ENCODE measurements at places on chromosomes 1 and 21.

- no peak for DNase-seq
These were observed 66.3 kb downstream of the GLUL start for GRCh38 chr1:182325339-182325738.

DNA sequence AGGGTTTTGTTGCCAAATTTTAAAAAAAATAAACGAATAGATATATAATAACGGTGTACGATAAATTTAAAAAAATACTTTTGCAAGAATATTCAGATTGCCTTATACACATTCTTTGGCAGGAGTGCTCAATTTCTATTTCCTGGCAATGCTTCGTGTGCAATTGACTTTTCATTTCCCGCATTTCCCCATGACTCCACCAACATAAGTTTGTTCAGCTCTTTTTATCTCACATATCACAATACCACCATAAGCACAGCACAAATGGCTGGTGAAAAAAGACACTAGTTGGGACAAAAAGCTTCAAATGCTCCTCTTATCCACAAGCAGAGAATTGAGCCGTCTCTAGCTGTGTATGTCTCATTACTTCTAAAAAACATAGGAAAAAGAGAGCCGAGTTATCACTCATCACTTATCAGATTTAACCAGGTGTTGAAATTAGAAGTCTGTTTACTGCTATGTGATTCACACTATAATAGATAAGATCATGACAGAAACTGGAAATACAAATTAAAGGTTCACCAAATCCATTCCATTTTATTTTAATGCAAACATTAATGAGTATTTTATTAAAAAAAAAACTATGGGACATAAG, 28.9 kb upstream of the RGS1 start:
- no peak for DNase-seq

- DNase-seq: peak; percentile 98
These were observed at the start of gene RBBP5 for GRCh38 chr1:205121660-205122488. RBBP5 (minus strand) TSS chr1:205121978; CDS start chr1:205121873, 105 bp downstream.

DNA sequence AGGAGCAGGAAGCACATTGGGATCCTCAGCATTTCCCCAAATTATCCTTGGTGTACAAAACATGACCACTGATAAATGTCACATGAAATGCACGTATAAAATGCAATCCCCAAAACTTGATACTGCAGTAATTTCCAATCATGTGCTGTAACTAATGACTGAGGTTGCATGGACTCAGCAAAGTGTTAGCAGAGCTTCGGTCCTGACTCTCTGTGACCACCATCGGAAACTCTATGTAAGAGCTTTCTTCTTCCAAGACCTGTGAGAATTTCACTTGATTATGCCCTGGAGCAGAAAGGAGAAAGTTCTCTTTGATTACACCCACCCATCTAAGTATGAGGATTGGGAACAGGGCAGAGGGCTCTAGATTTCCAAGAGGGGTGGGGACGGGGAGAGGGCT, 908 bp downstream of the CD53 start:
- DNase-seq: no peak

GRCh38 chr1:39398278-39399021, 93.0 kb upstream of the BMP8A start:
- no peak for DNase-seq

- DNase-seq: no peak
These were observed 287.5 kb downstream of the PTGER3 start for GRCh38 chr1:70760154-70760553.

DNA sequence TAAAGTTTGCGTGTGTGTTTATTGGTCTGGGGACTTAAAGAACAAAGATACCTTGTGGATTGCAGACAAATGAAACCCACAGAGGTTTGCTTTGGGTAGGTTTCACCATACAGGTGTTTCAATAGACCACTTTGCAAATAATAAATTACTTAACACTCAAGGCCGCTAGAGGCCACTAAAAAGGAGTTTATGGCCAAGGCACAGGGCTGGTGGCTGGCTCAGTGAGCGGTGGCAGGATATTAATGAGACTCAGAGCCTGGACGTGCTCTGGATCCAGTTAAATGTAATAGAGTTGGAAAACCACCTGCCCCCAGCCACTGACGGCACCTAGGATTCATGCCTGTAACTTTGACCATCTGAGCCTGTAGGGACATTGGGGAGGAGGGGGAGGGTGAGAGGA, 44.5 kb downstream of the LRRC38 start:
- peak; percentile 32 for DNase-seq

DNA sequence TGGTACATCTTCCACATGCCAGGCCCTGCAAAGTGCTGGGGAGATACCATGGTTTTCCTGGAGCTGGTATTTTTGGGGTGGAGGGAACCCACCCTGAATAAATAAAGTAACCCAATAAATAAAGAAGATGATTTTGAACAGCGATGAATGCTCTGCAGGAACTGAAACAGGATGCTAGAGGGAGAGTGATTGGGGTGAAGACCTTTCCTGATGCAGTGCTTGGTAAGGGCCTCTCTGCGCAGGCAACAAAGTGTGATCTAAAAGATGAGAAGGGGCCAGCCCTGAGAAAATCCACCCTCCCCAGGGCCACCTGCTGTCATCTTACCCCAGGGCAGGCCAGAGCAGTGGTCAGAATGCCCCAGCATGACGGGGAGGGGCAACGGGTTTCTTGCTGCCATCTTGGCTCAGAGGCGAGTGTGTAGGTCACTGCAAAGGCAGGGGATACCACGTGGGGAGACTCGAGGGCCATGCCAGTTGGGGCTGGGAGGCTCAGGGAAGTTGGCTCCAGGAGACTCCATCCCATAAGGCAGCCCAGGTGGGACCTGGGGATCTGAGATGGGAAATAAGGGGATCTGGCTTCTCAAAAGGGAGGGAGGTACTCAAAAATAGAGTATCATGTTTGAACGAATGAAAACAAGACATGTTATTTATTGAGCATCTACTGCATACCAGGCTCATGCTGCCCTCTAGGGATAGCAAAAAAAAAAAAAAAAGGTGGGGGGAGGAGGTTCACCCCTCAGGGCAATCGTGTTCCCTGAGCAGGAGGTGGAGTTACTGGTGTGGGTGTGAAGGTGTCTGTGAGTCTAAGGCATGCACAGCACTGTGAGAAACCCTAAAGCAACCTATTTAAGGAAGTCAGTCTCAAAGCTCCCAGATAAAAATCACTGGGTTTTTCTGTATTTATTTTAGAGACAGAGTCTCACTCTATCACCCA, 2.8 kb downstream of the SRARP start:
- no peak for DNase-seq

- DNase-seq: no peak
These were observed 188.1 kb downstream of the TGFBR3 start for GRCh38 chr1:91697861-91698260.

- DNase-seq: no peak
These were observed 63.0 kb downstream of the PROX1 start for GRCh38 chr1:214050513-214051401.

GRCh38 chr21:45293726-45294401, 6.2 kb upstream of the POFUT2 start:
- no peak for DNase-seq

DNA sequence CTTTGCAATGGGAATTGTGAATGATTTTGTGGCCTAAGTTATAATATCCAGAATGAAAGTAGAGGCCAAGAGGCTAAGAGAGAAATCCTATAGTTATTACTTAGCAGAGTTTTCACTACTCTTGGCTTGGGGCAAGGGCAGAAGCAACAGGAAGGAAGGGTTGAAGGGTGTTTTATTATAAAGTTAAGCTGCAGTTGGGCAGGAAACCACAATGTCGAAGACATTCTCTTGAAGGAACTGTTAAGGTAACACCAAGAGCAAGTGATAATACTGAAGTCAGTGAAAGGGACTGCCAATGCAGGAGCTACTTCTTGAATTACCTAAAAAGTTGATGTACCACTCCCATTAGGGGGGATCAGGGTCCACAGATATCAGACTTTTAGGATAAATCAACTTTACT, 8.3 kb downstream of the XCL2 start:
- DNase-seq: no peak

- peak; percentile 55 for DNase-seq
These were observed at the start of gene KRTAP12-2 for GRCh38 chr21:44666401-44667320. KRTAP12-2 (minus strand) TSS chr21:44666927; CDS start chr21:44666886, 41 bp downstream.

DNA sequence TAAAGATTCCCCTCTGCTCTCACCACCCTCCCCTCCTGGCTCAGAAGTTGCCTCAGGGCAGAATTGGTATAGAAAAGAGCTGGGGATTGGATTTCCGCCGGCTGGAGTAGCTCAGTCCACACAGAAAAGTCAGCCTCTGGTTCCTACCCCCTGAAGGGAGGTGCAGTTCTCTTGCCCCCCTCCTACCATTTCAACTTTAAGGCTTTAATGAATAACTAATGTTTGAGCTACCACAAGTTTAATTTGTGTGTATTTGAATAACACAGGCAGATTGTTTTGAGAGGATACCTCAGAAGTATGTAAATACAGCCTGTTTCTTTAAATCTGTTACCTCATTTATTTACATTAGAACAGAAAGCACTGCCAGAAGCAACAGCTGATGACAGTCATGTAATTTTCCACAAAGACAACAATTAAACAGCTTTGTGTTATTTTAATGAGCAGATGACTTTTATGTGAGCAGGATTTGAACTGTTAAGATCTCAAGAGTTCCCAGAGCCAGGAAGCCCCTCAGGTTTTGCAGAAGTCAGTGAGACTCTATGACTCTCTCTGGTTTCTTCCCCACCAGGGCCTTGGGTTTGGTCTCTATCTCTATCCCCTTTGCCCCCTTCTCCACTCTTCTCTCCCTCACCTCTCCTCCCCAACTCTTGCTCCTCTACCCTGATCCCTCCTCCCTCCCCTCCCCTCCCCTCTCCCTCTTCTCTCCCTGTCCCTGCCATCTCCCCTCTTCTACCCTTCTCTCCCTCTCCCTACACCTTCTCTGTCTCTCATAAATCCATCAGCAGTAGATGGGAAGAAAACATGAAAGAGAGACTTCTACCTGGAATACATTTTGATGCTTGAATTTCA, 26.3 kb downstream of the DUSP10 start:
- DNase-seq: peak; percentile 93

GRCh38 chr1:31666263-31666963, 21.7 kb upstream of the PEF1 start:
- no peak for DNase-seq

DNA sequence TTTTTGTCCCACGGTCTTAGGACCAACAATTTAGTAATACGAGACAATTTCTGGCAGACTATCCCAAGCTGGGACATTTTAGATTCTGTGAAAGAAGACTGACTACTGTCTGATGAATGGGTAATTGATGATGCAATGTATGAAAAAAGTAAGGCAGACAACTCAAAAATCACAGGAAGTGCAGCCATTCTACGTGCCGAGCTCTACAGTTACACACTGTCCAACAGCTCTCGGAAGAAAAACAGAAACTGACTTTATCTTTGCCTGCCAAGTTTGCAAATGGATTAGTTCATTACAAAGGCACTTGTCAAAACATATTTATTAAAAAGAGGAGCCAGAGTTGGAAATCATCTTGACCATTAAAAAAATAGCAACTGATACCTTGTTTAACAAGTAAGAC, 31.3 kb downstream of the ZBTB8B start:
- DNase-seq: peak; percentile 46

DNA sequence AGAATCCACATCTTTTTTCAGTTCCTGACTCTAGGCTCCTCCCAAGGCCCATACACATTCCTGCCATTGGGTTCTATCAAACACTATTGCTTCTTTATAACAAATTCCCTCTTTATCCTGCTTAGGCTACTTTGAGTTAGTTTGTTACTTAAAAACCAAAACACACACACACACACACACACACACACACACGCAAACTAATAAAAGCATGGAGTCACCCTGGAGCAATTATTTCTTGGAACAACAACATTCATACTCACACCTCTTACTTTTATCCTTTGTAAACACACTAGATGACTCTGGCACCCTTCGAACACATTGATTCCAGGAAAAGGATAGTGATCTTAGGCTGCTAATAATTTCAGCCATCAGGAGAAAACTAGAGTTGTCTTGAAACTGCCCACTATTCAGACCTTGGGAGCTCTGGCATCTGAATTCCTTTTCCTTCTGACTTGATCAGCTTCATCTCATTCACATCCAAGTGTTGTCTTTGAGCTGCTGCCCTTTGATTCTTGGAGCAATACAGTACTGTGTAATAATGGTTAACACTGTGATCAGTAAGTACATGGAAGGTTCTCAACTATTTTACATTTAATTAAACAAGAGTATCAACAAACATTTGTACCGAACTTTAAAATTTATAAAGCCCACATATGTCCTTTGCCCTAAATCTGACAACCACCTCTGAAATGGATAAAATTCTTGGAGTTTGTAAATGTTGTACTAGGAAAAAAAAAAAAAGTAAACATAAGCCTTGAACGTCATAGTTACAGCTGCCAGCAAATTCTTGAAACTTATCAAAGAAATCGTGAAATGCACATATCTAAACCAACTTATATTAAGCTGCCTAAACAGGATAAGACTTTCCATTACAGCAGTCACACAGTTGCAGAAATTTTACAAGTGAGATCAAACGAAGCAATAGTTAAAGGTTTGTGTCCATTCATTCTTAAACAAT, 2.8 kb upstream of the SEC22B start:
- DNase-seq: no peak

- DNase-seq: no peak
These were observed at the start of gene NUP210L for GRCh38 chr1:154154534-154155191. NUP210L (minus strand) TSS chr1:154155073.

DNA sequence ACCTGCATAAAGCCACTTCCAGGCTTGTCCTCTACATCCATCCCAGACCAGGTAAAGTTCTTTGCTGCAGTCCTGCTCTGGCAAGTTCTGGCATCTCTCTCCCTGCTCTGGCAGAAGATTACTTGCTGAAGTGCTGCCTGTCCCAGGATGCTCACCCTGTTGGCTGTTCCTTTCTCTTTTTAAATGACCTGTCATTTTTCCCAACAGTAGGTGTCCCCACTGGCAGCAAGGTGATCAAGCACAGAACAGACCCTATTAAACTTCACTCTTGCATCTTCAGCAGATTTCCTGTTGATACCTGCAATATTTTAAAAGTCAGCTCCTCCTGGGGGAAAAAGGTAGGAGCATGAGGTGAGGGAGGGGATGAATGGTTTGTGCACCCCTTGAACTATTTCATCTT, 332.6 kb downstream of the PBX1 start:
- peak; percentile 43 for DNase-seq

DNA sequence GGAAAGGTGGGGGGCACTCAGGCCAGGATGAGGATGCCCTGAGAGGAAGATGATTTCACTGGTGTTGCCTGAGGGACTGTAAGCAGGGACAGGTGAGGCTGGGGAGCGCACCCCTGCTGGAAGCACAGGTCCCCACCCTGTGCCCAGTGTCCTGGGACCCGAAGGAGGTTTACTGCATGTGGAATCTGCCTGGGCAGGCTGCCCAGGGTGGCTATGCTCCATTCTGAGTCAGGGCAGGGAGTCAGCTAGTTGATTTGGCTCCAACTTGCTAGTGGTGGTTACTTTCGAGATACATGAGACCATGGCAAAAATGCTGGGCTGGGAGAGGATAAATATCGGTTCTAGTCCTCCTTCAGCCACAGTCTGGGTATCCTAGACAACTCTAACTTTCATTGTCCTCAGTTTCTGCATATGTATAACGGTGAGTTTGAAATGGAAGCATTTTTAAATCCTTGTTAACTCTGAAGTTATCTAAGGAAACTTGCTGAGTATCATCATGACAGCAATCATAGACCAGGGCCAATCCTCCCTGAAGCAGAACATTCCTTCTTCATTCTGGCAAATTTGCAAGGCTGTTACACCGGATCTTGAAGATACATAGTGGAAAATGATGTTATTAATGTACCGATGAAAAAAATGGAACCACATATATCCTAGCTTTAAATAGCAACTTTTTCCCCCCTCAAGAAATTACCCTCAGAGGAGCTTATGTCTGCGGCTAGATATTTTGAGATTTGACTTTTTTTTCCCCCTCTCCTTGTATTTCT, 7.7 kb downstream of the TLR5 start:
- DNase-seq: no peak

- no peak for DNase-seq
These were observed 133.6 kb downstream of the DPYD start for GRCh38 chr1:97787231-97787630.

GRCh38 chr1:226220473-226221189, 2.8 kb upstream of the MIXL1 start:
- DNase-seq: no peak

Data from LNCaP clone FGC (cell line).